ENCODE measurements at places on chromosomes 6 and 20.

DNA sequence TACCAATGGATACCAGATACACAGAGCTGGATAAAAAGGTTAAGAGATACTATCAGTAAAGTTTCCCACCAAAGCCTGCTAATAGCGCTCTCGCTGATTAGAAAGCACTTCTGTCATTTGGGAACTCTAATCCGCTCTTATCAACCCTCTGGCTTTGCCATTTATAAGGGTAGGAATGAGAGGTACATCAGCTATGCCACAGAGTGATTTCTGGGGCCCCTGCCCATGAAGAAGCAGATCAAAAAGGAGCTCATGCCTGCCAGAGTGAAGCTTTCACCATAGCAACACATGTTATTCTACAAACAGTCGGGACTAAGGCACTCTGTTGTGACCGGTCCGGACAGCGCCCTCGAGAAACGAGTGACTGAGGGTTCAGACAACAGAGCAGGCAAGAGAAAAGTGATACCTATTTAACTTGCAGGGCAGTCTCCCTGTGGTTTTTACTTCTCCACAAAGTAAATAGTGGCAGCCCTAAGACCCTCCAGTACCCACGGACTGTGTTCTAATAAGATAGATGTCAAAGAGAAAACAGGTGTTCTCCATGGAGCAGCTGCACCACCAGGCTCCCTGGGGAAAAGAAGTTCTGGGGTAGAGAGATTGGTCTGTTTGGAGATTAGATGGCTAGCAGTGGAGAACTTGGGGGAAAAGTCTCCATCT lies 5.6 kb downstream of the TRAM2 start:
- DNase-seq, result no peak

DNA sequence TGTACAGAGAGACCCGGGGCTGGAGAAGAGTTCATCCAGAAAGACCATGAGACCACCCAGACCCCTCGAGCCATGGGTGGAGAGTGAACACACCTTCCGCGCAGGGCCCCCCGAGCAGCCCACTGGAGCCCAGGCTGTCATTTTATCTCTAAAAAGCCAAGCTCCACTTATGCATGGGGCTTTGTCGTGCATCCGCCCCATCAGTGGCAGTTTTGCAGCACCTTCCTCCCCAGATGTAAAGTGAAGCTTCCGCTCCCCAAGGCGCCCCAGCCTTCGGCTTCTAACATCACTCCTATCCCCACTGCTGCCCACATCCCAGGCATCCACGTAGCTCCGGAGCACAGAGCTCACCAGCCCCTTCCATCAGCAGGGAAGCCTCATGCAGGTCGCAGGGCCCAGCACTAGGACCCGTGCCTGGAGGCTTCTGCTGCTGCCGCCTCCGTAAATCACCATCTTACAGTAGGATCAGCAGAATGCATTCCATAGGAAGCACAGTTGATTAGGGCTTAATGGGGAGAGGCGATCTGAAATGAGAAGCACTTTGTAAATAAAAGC lies 301.1 kb downstream of the TAF4 start:
- DNase-seq, result no peak

DNA sequence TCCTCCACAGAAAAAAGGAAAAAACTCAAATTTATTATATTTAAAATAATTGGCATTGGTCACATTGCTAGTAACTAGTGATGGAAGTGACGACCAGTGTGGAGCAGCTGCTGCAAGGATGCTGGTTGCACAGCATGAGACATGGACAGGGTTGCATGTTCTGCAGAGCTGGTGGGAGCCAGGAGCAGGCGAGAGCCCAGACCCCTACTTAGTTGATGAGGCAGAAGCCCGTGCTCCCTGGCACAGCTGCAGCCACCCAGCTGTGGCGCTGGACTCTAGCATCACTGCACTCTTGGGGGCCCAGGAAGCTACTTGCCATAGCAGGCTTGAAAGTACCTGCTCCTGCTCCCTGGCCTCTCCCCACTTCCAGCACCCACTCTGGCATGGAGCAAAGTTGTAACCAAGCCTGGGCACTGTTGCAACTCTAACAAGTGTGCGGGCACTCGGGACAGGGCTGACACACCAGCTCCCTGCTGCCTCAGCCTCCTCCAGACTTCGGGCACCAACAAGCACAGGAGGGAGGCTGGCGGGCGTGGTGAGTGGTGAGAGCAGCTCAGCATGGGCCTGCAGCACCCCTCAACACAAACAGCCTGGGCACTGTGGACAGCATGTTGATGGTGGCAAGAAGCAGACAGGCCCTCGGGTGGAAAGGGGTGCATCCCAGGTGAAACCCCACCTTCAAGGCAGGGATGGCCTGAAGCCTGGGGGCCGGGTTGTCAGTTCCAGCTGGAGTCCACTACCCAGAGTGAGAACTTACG lies 69.6 kb downstream of the EYS start:
- no peak for DNase-seq

- no peak for DNase-seq
Measured at GRCh38 chr6:106637717-106638341, 8.5 kb downstream of the QRSL1 start.

GRCh38 chr6:25192590-25193459 lies 86.3 kb upstream of the CARMIL1 start:
- no peak for DNase-seq

DNA sequence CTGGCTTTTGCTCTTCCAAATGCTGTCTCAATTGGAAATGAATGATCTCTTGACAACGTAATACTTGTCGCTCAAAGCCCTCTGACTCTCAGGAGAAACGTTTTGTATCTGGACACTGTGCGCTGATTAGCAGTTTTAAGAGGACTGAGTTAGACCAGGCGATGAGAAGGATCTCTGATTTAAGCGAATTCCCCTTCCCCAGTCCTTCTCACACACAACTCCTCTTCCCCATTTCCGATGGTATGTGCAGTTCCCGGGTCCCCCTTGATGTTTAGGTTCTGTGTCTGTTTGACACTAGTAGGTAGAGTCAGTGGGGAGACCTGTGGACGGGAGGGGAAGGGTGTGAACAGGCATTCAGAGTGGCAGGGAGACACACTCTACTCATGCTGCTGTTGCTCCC lies 2.5 kb downstream of the ZDHHC14 start:
- DNase-seq, result no peak

DNA sequence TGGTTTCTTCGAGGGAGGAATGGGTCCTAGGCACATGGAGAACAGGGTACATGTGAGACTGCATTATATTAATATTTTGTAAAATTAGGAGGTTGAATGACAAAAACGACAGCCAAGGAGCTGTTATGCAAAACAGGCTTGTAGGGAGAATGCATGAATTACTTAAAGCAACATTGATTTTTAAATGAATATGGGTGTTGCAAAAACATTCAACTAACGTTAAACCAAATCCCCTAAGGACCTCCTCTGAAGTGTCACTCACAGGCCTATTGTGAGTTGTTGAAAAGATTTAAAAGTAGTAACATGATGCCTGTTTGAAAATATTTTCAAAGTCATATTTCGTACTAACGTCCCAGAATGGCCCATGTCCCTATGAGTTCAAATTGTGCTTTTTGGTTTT lies 21.9 kb downstream of the FBXL4 start:
- DNase-seq, result no peak

DNA sequence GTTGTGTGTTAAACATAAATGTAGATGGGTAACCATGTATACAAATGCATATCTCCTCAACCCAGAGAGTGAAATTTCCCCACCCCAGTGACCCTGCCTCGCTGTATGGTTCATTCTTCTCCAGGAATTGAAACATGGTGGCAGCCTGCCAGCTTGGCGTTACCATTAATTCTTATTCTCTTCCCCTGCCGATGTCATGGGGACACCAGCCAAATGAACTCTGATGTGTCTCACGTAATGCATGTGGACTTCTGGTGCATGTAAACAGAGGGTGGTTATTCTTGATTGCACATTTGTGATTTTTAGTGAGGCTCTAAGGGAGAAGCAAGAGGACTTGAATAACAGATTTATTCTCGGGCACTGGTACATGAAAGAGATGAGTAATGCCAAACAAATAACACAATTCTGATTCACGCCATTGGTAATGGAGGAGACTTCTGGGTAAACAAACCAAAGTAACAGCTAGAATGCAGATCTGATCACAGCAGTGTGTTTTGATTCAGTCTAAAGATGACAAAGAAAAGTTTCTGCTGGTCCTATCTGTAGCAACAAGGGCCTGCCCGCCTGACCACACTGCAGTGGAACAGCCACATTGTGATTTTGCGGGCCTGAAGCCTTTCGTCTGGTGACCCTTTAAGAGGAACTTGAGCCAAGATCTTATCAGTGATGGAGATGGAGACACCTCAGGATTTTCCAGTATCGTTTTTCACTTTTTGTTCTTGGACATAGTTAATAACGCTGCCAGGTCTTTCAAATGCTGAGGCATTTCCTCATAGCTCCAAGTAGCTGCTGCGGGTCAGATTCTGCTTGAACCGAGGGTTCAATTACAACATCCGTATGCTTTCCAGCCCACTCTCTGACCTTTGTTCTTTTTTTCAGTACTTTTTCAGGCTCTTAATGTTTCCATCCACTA lies 171.8 kb upstream of the AKAP12 start:
- DNase-seq, result peak; percentile 69

DNA sequence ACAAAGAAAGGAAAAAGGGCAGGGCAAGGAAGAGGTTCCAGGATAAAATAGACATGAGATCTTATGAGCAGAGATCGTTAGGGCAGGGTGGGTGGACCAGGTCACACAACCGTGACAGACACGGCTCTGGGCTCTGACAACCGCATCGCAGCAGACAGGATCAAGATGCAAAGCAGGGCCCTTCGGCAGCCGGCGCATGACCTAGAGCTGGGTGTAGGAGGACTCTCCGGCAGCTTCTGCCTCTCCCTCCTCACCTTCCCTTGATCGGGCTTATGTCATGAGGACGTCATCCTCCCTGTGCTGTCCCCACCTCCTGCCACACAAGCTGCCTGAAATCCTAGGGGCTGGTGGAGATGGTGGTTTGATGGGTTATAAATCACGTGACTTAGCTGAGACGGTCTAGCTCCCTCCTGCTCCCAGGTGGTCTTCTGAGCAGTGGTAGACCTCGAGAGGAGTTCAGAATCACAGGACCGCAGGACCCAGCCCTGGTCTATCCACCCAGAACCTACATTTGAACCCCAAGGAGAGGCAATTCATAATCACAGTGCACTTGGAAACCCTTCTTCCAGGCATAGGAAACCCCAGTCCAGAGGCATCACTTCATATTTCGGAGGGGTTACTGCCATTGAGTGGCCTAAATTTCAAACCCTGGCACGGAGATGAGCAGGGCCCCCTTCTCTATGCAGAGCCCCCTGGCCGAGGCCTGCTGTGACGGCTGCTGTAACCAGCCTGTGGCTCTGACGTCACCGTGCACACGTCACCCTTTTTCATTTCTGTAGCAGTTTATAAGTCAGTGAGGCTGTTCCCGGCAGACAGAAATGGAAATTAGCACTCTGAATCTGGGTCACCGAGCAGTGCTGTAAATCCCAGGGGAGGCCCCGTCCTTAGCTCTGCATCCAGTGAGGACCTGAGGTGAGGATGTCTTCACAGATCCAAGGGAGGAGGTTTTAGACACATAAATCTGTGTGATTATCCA lies 8.7 kb upstream of the CCR6 start:
- DNase-seq, result no peak

- no peak for DNase-seq
Measured at GRCh38 chr6:152273638-152274037, 363.5 kb downstream of the SYNE1 start.

GRCh38 chr6:130269969-130270635 lies 47.4 kb upstream of the SAMD3 start:
- no peak for DNase-seq

GRCh38 chr20:13220194-13220903 lies 725 bp upstream of the ISM1 start:
- peak; percentile 45 for DNase-seq

DNA sequence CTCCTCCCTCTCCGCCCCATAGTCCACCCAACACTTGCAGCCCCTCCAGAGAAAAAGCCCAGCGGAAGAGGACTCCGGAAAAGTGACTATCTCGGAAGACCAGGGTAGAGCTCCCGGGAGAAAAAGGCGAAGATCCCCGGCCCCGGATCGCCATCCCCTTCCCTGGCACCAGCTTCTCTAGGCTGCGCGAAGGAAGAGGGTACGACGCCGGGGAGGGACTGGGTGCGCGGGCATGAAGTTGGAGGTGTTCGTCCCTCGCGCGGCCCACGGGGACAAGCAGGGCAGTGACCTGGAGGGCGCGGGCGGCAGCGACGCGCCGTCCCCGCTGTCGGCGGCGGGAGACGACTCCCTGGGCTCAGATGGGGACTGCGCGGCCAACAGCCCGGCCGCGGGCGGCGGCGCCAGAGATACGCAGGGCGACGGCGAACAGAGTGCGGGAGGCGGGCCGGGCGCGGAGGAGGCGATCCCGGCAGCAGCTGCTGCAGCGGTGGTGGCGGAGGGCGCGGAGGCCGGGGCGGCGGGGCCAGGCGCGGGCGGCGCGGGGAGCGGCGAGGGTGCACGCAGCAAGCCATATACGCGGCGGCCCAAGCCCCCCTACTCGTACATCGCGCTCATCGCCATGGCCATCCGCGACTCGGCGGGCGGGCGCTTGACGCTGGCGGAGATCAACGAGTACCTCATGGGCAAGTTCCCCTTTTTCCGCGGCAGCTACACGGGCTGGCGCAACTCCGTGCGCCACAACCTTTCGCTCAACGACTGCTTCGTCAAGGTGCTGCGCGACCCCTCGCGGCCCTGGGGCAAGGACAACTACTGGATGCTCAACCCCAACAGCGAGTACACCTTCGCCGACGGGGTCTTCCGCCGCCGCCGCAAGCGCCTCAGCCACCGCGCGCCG lies 822 bp downstream of the FOXQ1 start:
- no peak for DNase-seq

GRCh38 chr6:52503323-52503747 lies 73.5 kb downstream of the TRAM2 start:
- peak; percentile 34 for DNase-seq

DNA sequence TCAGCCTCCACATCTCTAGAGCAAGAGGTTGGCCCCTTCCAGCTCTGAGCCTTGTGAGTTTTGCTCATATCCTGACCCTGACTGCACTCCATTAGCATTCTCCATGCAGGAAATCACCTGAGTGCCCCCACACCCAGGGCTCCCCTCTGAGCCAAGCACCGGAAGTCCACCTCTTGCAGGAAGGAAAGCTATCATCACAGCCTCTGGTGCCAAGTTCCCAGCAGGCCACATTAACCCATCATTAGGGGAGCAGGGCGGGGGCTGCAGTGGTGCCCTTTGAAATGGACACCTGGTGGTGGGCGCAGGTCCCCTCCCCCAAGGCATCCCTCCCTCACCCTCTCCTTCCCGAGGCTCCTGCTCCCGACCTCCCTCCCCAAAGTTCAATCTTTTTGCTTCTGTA lies 16.1 kb downstream of the GRM4 start:
- DNase-seq, result no peak

GRCh38 chr6:100336876-100337275 lies 127.8 kb downstream of the SIM1 start:
- DNase-seq, result no peak

DNA sequence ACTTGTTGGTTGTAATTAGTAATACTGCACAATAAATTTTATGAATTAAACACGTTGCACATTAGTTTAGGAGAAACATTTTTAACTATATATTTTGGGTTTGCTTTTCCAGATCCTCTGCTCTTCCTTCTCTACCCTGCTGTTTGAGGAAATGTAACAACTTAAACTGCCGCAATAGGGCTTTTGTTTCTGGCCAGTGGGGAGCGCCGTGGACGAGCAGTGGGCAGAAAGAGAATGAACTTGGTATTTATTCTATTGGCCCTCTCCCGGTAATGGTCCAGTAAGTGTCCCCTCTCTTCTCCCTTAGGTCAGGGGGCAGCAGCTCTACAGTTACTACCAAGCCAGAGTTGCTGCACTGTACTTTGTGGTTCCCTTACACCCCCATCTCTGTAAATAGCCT lies 35.2 kb upstream of the EPHA7 start:
- DNase-seq, result no peak

- no peak for DNase-seq
Measured at GRCh38 chr6:126312013-126312665, 27.8 kb upstream of the CENPW start.
